ENCODE measurements at places on chromosomes 5 and 9.

- no peak for DNase-seq
Observed at GRCh38 chr5:41218929-41219657, 5.8 kb upstream of the C6 start.

- DNase-seq: no peak
Observed at GRCh38 chr5:145996135-145996534, 59.8 kb downstream of the SH3RF2 start.

DNA sequence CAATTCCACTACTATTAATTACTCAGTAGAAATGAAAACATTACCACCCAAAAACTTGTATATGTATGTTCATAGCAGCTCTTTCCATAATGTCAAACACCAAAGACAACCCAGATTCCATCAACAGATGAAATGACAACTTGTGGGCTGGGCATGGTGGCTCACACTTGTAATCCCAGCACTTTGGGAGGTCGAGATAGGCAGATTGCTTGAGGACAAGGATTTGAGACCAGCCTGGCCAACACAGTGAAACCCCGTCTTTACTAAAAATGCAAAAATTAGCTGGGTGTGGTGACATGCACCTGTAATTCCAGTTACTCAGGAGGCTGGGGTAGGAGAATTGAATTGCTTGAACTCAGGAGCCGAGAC is 11.5 kb downstream of the UIMC1 start:
- DNase-seq: no peak

DNA sequence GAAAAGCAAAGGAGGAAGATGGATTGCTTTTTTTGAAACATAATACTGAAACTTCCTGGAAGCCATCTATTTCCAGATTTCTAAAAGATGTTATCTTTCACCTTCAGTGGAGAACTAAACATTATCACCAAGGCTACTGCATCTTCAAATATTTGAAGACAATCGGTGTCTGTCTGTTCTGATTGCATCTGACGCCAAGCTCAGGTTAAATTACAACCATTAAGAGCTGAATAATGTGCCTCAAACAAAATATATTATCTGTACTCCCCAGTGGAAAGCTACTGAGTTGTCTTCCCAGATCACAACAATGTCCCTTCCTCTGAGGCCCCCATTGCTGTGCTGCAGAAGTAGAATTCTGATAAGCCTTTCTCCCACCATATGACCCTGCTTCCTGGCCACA is 342.3 kb downstream of the PLK2 start:
- DNase-seq: no peak

Measured in CD4-positive, alpha-beta memory T cell (primary cell).